ENCODE measurements at places on chromosomes 1 and 21.

- DNase-seq, result no peak
These were observed 57.1 kb upstream of the RAB4A start for GRCh38 chr1:229213797-229214196.

DNA sequence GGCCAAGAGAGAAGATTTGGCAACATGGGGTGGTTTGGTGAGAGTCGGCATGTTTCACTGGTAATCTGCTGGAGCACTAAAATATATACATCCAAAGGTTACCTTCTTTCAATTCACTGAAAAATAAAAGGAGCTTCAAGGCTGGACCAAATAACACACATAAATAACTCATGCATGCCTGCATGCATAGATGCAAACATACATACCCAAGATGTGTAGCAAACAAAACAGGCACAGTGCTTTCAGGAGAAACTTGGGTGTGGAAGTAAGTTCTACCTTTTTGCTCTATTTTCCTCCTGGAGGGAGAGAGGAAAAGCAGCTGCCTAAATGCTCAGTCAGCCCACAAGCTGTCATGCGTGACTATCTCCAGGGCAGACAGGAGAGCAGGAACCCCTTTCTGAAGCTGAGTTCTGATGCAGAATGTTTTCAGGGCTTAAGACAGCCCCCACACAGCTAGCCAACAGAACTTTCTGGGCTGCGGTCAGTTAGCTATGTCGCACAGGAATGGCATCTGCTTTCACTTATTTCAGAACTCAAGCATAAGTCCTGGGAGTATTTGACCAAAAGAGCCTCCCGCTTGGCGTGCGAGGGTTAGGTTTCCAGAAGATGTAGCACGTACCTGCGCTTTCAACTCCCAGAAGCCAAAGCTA lies 166.2 kb downstream of the TOMM20 start:
- DNase-seq, result no peak

- no peak for DNase-seq
These were observed 143.5 kb upstream of the ESRRG start for GRCh38 chr1:216866714-216867113.

DNA sequence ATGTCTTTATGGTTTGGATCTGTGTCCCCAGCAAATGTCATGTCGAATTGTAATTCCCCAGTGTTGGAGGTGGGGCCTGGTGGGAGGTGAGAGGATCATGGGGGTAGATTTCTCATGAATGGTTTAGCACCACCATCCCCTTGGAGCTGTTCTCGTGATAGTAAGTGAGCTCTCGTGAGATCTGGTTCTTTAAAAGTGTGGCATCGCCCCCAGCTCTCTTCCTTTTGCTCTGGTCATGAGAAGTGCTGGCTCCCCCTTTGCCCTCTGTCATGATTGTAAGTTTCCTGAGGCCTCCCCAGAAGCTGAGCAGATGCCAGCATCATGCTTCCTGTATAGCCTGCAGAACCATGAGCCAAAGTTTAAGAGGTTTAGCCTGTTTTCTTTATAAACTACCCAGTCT lies 11.2 kb upstream of the KCNE2 start:
- DNase-seq, result no peak

- no peak for DNase-seq
These were observed 54.5 kb downstream of the TBCE start for GRCh38 chr1:235421751-235422150.

DNA sequence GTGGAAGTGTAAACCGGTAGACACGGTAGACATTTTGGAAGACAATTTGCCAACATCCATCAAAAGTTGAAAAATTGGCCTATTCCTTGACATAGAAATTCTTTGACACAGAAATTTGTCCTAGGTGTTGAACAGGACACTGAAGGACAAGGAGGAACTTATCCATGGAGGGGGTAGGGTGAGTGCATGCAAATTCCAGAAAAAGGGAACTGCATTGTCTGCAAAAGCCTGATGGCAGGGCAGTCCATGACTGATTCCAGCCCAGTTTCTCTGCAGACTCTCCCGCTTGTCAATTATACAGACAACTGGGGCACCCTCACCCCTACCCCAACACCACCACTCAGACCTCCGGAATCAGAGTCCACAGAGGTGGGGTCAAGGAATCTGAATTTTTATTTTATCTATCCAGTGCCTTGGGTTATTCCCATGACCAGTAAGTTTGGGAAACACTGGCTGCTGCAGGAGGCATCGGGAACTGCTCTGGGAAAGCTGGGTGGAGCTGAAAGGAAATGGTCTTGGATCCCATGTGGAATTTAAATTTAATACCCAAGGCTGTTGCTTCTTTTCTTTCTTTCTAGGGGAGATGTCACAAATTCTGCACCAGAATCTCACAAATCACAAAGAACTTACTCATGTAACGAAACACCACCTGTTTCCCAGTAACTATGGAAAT lies 103.3 kb upstream of the SLC45A1 start:
- DNase-seq, result no peak

DNA sequence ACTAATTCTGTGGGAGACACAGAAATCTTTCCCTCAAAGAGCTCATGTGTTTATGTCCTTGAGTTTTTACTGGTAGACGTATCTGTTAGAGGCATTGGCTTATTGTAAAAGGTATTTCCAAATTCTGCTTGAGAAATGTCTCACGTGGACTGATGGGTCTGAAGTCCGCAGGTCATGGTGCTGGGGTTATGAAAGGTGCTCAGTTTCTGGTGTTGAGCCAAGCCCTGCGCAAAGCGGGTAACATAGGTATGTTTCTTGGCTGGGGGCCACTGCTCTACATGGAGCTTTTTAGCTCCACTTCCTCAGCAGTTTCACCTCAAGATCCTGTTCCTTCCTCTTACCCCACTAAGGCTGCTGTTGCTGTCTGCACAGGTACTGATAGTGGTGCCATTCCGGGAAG lies 10.8 kb downstream of the UTP25 start:
- no peak for DNase-seq

- no peak for DNase-seq
These were observed 114.8 kb downstream of the DNAH14 start for GRCh38 chr1:225044258-225044657.

DNA sequence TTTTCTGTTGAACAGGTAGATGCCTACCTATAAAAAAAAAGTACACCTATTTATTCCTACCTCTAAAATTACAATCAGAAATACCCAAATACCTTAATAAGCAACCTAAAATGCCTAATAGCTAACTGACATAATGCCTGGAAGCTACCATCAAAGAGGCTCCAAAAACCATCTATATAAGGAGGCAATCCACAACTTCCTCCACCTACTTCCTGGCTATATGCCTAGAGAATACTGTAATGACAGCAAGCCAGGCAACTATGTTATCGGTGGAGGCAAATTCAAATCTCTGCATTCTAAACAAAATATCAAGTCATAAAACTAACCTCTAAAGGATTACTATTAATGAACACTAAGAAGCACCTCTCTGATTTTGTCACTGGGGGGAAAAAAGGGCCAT lies 10.1 kb downstream of the ZNF644 start:
- DNase-seq, result no peak

DNA sequence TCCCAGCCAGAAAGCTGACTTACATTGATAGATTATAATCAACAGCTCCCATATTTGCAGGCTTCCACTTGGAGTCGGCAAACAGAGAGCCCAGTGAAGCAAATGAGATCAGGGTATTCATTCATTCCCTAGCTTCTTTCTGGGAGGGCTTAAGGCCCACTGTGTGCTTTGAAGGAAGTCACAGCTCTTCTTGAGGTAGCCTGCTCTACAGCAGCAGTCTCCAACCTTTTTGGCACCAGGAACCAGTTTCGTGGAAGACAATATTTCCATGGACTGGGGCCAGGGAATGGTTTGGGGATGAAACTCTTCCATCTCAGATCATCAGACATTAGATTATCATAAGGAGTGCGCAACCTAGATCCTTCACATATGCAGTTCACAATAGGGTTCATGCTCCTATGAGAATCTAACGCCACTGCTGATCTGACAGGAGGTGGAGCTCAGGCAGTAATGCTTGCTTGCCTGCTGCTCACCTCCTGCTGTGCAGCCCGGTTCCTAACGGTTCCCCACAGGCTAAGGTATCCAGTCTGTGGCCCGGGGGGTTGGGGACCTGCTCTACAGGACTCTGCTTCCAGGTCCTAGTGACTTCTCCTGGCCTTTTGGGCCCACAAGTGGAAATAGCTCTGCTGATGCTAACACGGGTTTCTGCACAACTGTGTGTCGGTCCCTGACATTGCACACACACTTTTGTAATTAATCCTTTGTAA lies 13.7 kb upstream of the ADAM30 start:
- no peak for DNase-seq

- DNase-seq, result no peak
These were observed 36.9 kb downstream of the PIGM start for GRCh38 chr1:159994896-159995295.

DNA sequence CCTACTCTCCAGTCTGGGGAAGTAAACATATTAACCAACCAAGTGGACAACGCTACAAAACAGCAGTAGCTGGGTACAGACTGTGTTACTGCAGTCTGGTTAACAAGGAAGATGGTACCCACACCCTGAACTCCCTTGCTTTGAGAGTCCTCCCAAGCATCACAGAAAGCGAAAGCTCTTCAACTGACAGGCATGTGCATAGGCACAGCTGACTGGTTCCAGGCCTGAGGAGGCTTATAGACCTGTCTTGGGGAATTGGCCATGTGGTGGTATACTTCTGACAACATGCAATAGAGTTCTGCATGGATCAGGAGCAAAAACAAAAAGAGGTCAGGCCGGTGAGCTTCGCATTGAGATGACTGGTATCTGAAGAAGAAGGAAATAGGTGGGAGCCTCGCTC lies 17.4 kb downstream of the LMX1A start:
- no peak for DNase-seq

DNA sequence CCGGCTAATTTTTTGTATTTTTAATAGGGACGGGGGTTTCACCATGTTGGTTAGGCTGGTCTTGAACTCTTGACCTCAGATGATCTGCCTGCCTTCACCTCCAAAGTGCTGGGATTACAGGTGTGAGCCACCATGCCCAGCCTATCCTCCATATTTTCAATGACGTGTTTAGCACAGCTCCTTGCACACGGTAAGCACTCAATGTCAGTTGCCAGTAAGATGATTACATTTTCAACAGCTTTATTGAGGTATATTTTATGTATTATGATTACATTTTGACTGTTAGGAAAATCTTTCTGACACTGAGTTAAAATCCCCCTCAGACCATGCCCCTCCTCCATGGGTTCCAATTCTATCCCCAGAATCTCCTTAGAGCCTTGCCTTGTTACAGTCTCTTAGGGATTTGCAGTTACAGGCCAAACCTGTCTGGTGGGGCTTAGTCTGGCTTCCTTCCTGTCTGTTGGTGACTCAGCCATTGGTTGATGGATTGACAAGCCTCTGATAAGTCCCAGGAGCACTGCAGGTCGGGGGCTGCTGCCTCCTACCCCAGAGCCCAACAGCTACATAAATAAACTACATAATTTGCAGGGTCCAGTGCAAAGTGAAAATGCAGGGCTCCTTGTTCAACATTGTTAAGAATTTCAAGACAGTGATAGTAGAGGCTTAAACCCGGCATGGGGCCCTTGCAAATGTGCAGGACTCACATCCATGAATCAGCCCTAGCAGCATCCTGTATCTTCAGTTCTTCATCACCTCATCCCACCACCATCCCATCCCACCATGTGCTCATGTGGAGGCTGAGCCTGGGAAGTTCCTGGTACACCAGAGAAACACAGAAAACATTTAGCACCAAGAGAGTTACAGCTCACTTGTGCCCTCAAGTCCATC lies 23.4 kb downstream of the COA7 start:
- no peak for DNase-seq

DNA sequence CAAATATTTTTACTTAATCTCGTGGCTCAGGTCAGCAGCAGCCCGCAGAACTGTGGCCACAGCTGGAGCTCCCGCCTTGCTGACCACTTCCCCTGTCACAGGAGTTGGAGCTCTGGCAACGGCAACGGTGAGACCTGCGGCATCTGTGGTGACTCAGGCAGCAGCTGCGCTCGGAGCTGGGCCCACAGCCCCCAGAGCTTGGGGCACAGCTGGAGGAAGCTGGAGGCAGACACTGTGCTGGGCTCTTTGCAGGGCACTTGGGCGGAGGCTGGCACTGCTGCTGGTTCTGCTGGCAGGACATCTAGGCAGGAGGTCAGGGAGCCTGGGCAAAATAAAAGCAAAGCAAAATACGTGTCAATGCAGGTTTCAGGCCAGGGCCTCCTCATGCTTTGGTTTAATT lies at the start of gene LCE3A:
Gene LCE3A (minus strand): TSS at position 301 of the 400 bp plus-strand sequence. CDS start 0 bp downstream, at position 301.
- DNase-seq, result no peak

GRCh38 chr1:210541680-210542358 lies 213.1 kb downstream of the HHAT start:
- no peak for DNase-seq

DNA sequence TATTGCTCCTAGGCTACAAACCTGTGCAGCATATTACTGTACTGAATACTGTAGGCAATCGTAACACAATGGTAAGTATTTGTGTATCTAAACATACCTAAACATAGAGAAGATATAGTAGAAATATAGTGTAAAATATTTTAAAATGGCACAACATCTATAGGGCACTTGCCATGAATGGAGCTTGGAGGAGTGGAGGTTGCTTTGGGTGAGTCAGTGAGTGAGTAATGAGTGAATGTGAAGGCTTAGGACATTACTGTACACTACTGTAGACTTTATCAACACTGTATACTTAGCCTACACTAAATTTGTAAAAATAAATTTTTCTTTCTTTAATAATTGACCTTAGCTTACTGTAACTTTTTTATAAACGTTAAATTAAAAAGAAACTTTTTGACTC lies 7.9 kb downstream of the LEFTY2 start:
- DNase-seq, result no peak

GRCh38 chr1:27106561-27107323 lies 48.2 kb downstream of the SLC9A1 start:
- DNase-seq, result no peak

- no peak for DNase-seq
These were observed 273.9 kb downstream of the TM2D1 start for GRCh38 chr1:61450872-61451571.

- DNase-seq, result no peak
These were observed 104.2 kb downstream of the SIM2 start for GRCh38 chr21:36803051-36803645.

DNA sequence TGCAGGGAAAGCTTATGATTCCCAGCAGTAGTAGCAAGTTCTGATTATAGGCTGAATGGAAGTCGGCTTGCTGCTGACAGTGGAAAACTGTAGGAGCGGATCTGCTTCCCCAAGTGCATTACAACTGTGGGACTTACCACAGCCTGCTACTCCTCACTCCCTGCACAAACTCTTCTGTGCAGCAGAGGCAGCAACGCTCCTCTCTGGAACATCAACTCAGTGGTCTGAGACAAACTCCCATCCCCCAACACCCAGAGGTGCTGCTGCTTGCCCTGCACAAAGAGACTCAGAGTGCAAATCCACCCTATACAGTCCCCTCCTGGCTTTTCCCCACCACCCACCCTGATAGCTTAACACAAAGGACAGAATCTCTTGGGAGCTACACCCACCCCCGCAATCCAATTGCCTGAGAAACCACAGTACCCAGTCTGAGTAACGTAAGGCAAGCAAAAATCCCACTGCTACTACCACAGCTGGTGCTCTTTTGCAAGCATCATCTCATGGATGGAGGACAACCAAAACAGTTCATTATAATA lies 1455.2 kb downstream of the AMY1C start:
- DNase-seq, result no peak

DNA sequence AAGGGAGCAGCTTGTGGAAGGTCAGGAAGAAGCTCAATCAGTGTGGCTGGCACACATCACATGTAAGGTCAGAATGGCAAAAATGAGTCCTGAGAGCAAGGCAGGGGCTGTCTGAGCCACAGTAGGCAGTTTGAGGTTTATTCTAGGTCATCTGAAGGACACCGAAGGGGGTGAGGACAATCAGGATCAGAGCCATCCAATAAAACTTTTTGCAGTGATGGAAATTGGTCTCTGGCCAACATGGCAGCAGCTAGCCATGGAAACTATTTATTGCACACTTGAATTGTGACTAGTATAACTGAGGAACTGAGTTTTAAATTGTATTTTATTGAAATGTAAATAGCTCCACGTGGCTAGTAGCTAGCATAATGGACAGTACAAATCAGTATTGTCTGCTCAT lies 97.0 kb upstream of the CACNA1E start:
- no peak for DNase-seq

Data from HAP-1 (cell line).